Hematopoietic multipotent progenitor cell treated with erythropoietin and hydrocortisone succinate and interleukin-3 and kit ligand, for 8 days (in vitro differentiated cells): ENCODE measurements at places on chromosomes 2 and 18.

DNA sequence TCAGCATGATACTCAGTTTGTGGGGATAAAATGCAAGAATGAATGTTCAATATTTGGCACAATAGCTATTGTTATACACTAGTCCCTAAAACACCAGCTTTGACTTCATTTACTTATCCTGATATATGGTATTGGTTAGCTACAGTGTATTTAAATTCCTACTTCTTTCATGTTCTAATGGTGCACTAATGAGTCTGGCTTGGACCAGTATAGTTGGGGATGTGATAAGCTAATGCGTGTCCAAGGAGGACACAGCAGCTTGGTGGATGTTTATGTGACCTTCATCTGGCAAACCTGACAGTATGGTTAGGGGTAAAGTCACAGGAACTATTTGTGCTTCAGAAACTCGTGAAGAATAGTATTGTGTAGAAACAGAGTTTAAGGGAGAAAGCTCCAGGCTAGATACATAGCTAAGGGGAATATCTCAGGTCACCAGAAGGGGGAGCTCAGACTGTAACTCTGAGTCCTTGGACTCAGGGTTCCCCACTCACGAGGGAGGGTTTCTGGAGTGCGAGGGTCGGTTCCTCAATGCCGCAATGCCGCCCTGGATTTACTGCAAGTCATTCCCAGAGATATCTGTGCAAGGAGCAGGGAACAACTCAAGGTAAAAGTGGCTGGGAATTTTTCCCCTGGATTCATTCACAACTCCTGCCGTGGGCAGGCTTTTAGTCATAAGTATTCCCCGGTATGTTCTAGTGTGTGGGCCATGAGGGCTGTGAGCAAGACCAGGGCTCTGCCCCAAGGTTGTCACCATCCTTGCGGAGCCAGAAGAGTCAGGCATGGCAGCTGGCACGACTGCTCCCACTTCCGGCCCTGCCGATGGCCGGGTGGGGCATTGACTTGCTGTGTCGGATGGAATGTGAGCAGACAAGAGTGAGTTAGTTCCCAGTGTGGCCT is 14.5 kb downstream of the IL1R2 start:
- peak; percentile 56 for DNase-seq

- peak; percentile 73 for DNase-seq
Measured at GRCh38 chr2:190408538-190409271, 550 bp downstream of the MFSD6 start.

GRCh38 chr2:16203069-16203468 is 262.7 kb downstream of the MYCN start:
- DNase-seq: no peak

- DNase-seq: no peak
Measured at GRCh38 chr18:65487569-65487968, 263.2 kb upstream of the CDH7 start.

GRCh38 chr2:60707750-60708371 is 48.2 kb upstream of the PAPOLG start:
- peak; percentile 46 for DNase-seq

DNA sequence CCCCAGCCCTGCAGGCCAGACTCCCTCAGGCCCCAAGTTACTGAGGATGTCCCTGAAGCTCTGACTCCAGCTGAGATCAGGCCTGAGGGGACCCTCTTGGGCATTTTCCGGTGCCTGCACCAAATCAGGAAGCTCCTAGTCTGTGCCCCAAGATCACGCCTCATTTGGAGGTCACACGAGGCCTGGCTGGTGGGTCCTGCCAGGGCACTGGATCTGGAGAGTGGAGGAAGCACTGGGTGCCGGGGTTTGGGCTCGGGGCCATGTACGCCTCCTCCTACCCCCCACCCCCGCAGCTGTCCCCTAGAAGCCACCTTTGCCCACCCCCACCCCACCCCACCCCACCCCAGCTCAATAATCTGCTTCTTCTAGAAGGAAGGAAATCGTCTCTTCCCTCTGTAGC is 16.2 kb downstream of the SH2D6 start:
- DNase-seq: no peak
